Activated CD8-positive, alpha-beta memory T cell treated with anti-CD3 and anti-CD28 coated beads, Interleukin-2, amount 10 ng/mL, durations not matched to agents 7 days and 5 days (primary cell): ENCODE measurements at places on chromosomes 1 and 21. TPM values are rescaled to one million over a fixed set of nuclear protein-coding genes. Genes with fewer than 3 reads are reported as not detected.

CASQ1 gene
- total RNA-seq: 0.68 TPM

USH2A gene
- not detected for total RNA-seq

TMEM52 gene
- not detected for total RNA-seq

MRPS14 gene
- total RNA-seq: 40.4 TPM

KRTAP21-3 gene
- not detected for total RNA-seq

TXLNA gene
- total RNA-seq: 85.8 TPM

- no peak for DNase-seq
Measured at GRCh38 chr1:67838180-67838910, 5.1 kb upstream of the GNG12 start.

DNA sequence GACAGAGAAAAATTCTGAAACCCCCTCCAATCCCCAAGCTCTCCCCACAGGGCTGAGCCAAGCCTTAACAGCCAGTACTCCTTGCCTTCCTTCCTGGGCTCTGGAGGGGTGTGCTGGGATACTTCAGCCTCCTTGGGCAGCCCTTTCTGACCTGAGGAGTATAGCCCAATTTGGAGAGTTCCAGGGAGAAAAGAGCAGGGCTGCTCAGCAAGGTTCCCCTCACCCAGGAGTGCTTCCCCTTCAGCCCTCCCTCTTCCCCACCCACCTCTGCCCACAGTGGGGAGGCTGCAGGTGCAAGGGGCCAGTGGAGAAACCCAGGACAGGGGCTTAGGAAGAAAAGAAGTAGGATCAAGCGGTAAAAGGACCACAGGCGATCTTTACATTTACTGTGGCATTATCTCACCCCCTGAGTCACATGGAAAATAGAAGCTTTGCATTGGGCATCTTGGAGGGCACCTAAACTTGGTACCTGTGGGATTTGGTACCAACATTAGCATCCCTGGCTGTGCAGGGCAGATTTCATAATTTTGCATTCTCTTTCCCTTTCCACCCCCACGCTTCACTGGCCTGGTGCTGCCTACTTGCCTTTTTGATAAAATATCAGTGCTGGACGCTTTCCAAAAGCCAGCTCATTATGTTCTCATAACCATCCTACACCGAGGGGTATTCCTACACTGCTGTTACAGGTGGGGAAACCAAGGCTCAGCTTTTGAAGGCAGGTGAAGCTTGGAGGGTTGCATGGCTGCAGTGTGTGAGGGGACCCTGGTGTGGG is 2.8 kb upstream of the ADORA1 start:
- DNase-seq: peak; percentile 29

- DNase-seq: no peak
Measured at GRCh38 chr21:20802631-20803260, 195.5 kb upstream of the NCAM2 start.

- DNase-seq: peak; percentile 60
Measured at GRCh38 chr1:145983960-145984830, 12.2 kb downstream of the TXNIP start.
